ENCODE measurements at places on chromosomes 6 and 20. TPM values are rescaled to one million over a fixed set of nuclear protein-coding genes. Genes with fewer than 3 reads are reported as not detected.

DNA sequence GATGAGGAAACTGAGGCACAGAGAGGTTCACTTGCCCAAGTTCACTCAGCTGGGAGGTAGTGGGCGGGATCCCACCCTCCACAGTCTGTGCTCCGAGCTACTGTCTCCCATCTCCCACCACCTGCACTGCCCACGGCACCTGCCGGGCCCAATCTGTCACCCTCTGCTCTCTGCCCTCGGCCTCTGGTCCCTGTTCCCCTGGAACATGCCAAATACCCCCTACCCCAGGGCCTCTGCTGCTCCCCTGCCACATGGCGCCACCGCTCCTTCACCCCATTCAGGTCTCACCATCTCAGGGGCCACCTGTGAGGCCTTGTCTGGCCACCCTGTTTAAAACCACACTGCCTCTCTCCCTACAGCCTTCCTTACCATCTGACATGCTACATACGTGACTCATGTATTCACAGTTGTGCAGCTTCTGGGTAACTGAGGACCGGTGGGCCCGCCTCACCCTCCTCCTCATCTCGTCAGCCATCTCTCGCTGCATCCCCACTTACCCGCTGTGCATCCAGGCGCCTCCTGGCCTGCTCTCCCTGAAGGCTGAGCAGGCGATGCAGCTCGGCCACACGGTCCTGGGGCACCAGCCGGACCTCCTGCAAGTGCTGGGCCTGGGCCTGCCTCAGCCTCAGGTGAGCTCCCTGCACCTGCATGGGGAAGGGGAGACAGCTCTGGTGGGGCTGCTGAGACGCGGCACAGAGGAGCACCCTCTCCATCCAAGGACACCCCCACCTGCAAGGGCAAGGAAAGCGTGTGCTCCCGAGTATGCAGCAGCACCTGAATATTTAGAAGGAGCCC lies 50.6 kb downstream of the GINS1 start:
- DNase-seq: no peak

GRCh38 chr6:398558-399078 lies 7.1 kb downstream of the IRF4 start:
- DNase-seq: no peak

DNA sequence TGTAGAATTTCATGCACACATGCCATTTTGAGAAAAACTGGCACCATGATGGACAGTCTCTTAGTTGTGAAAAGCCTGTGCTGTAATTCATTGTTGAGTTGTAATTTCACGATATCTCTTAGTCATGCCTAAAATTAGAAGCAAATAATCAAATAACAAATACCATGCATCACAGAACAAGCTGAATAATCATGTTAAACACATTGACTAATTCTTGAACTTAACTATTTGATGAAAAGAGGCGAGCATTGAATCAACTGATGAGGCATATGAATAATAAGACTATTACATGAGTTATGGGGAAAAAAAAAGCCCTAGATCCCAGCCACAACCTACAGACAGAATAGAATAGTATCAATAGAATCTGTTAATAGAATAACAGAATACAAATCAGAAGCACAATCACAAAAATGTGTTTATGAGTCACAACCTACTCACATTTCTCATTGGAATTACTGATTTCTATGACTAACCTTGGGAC lies 14.2 kb upstream of the RNF217 start:
- no peak for DNase-seq

The ZKSCAN3 gene
- total RNA-seq: 6.2 TPM

DNA sequence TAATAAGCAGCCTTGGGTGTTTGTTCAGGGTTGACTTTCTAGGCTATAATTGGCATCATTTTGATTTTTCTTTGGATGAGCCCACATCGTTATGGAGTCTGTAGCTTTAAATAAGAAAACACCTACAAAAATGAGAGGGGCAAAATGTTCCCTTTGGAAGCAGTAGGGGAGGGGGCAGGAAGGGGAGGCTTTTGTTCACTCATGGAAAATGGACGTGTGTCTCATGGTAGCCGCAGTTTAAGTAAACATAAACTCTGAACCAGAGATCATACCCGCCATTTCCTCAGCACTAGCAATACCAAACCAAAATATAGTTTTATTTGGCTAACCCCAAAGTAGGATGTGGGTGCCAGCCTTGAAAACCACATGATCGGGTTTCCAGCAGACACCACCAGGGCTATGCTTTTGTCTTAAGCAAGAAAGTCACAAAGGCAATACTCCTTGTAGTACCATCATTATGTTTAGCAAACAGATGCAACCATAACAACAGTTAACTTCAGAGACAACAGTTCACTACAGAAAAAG lies 572.5 kb upstream of the JAG1 start:
- no peak for DNase-seq

DNA sequence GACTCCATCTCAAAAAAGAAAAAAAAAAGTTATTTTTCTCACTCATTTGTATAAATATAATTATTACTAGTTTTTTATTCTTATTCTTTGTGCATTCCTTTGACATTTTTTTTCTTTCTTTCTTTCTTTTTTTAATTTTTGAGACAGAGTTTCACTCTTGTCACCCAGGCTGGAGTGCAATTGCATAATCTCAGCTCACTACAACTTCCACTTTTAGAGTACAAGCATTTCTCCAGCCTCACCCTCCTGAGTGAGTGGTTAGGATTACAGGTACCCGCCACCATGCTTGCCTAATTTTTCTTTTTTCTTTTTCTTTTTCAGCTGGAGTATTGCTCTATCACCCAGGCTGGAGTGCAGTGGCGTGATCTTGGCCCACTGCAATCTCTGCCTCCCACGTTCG lies 51.4 kb upstream of the JARID2 start:
- no peak for DNase-seq

DNA sequence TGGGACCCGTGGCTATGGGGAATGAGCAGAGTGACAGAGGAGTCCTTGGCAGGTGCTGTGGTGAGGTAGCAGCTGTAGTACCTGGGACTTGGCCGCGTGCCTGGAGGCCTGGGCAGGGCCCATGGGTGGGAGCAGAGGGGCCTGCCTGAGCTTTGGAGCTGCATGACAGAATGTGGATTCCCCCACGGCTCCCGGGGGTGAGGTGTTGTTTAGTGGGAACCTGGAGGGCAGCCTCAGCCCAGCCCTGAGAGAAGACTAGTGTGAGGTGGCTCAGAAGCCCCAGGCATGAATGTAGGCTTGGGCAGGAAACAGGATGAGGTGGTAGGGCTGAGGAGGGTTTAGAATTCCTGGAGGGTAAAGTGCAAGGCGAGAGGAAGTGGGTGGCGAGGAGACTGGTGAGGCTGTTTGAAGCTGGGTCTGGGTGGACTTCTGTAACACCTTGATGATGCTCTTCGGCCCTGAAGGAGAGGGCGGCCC lies 86.5 kb upstream of the SCP2D1 start:
- DNase-seq: no peak

- DNase-seq: no peak
These were observed 61.5 kb downstream of the COL12A1 start for GRCh38 chr6:75144386-75144785.

- no peak for DNase-seq
These were observed 80.6 kb downstream of the MRPL14 start for GRCh38 chr6:44046516-44047178.

DNA sequence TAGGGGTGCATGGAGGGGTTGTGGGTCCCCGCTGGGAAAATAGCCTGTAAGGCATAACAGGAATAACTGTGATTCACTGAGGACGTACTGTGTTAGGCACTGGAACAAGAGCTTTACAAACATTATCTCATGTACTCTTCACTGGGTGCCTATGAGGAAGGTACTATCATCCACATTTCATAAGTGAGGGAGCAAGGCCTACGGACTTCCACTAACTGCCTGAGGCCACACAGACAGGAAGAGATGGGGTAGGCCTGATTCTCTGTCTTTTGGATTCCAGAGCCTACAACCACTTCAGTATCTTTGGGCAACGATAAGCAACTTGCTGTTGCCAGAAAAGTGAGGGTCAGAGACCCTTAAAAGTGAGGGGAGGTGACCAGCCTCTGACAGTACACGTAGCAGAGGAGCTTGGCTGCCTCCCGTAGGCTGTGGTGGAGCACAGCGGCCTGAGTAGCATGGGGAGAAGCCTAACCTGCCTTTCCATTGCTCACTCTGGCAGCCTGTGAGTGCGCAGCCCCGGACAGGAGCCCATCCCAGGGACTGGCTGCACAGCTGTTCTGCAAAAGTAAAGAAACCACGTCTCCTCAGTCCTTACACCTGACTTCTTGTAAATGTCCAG lies 30.4 kb downstream of the PSMB1 start:
- DNase-seq: no peak

The MICAL1 gene
- total RNA-seq: 53.6 TPM

- DNase-seq: no peak
These were observed 4.4 kb downstream of the SULF2 start for GRCh38 chr20:47780720-47781389.

- no peak for DNase-seq
These were observed 132.6 kb downstream of the THBS2 start for GRCh38 chr6:169121013-169121412.

The ENPP1 gene
- total RNA-seq: 21.1 TPM

DNA sequence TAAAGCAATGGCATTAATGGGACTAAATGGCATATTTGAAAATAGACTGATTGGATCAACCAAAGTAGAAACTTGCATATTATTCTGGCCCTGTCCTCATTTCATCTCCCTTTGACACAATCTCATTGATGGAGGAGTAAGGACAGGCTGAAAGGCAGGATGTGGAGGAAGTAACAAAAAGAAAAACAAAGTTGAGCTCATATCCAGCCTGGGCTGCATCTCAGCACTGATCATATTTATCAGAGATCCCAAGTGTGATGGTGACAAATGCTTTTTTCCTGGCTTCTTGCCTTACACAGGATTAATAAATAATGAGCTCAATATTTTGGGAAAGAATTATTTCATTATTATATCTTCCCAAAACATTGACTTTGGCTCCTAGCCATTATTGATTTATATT lies 622.7 kb downstream of the CD109 start:
- no peak for DNase-seq

The ZCCHC3 gene
- 22.7 TPM for total RNA-seq

The MROH8 gene
- 3.2 TPM for total RNA-seq

DNA sequence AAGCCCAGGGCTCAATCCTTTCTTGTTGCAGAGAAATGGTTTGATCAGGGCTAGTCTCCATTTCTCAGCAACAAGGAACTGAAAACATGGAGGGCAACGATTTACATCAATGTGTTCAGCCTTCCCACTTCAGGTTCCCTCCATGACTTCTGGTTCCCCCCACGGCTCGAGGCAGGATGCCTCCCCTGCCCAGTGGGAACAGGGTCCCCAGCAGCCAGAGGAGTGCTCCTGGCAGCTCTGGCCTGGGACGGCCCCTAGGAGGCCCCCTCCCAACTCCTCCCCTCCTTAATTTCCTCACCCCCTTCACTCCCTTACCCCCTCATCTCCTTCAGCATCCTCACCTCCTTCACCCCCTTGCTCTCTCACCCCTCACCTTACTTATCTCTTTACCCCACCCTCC lies 283.8 kb downstream of the CDC5L start:
- DNase-seq: peak; percentile 60

DNA sequence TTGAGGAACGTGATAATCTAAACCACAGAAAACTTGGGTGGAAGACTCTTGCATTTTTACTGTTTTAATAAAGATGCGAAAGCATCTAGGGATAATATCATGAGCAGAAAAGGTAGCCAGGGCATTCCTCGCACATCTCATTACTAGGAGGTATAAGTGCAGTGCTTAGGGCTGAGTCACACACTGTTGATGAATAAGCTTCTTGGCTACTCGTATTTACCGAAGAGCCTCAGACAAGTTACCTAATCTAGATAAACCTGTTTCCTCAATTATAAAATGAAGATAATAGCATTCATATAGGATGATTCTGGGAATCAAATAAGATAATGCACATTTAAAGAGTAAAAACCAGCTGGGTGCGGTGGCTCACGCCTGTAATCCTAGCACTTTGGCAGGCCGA lies 780 bp upstream of the KIAA0319 start:
- no peak for DNase-seq

GRCh38 chr20:14055127-14055742 lies 59.9 kb downstream of the MACROD2 start:
- no peak for DNase-seq
